MV-4-11 (cell line): ENCODE measurements at places on chromosomes 12 and 14.

- DNase-seq: peak; percentile 74
These were observed 140.8 kb downstream of the DAD1 start for GRCh38 chr14:22448035-22448904.

GRCh38 chr14:101481557-101481956 is 79.7 kb upstream of the DIO3 start:
- no peak for DNase-seq

GRCh38 chr12:26833743-26834490 is 923 bp upstream of the ITPR2 start:
- peak; percentile 69 for DNase-seq

DNA sequence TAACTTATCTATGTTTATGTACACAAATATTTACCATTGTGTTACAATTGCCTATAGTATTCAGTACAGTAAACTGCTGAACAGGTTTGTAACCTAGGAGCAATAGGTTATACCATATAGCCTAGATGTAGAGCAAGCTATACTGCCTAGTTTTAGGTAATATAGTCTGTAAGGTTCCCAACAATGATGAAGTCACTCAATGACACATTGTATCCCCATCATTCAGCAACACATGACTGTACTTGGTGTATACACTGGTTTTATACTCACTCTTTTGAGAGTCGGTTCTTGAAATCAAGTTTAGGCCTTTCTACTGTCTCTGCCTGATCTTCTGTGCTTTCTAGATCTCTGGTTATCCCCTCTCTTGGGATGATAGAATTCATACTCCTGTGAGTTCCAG is 5.5 kb downstream of the RNASE1 start:
- DNase-seq: no peak

DNA sequence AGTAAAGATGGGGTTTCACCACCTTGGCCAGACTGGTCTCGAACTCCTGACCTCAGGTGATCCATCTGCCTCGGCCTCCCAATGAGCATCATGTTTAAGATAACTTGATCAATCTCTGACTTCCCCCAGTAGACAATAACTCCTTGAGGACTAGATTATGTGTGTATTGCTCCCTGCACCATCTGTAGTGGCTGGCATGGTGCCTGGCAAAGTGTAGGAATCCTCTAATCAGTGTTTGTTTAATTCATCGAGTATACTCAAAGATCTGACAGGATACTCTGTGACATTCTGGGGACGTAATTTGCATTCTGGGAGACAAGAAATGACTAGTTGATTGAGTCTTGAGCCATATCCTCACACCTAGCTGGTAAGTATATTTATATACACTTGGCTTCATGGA is 873.5 kb upstream of the TMEM132C start:
- DNase-seq: no peak

DNA sequence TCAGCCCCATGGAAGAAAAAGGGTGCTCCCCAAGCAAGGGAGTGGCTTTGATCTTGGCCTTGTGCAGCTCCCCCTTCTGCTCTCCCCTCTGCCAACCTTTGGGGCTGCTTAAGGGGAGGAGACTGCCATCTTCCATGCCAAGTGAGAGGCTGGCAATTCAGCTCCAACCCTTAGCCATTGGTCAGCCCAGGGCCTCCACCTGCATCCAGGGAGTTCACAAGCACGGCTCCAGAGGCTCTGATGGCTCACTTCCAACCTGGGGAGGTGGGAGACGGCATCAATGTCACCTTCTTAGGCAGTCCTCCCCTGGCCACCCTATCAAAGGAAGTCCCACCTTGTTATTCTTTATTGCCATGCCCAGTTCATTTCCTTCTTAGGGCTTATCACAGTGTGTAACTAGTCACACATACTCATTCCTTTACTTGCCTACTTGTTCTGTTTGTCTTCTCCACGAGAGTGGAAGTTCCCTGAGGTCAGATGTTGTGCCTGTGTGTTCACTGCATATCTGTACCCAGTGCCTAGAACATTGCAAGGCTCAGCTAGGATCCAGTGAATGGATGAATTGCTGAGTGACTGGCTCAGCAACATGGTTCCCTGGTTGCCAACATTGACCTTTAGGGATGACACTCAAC is 5.0 kb downstream of the HDAC7 start:
- no peak for DNase-seq

GRCh38 chr14:58821421-58821820 is 183.7 kb downstream of the DACT1 start:
- DNase-seq: no peak

- no peak for DNase-seq
These were observed 112.7 kb downstream of the SLC16A7 start for GRCh38 chr12:59708484-59708883.

- DNase-seq: no peak
These were observed 40.5 kb downstream of the RPS29 start for GRCh38 chr14:49545716-49546115.

- DNase-seq: no peak
These were observed 8.0 kb upstream of the ACTN1 start for GRCh38 chr14:68986926-68987652.

DNA sequence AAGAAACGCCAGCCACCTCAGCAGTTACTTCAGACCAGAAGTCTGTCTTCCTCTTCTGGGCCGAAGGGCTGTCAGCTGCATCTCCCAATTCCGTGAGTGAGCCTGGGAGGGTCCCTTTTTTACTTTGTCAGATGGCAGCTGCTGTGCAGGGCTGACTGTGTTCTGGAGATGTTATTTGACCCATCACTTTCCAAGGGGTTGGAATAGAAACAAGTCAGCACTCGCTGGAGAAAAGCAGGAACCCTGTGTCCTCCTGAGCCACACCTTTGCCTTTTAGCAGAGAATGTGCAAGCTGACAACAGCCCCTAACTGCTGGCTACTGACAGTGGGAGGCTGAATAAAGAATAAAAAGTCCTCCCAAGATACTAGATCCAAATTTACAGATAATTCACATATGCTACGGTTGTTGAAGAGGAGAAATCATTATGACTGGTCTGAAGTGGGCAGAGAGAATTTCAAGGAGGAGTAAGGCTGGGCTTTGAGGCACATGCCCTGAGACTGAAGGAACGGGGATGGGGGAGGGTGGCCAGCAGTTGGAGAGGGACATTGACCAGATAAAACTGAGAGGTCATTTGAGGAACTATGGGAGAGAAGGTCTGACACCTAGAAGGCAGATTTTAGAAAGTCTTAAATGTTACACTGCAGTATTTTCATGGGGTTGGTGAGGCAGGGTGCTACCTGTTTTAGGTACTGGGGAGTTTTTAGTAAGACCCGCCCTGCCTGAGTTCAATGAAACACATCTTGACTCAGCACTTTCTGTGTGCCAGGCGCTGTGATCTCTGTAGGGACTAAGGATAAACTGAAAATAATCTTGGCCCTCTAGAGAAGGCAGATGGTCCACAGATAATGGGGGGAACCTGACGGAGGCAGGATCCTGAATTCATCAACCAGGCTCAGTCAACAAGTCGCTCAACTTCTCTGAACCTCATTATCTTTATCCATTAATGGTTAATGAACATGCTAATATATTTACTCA is 27.4 kb downstream of the FAM234B start:
- DNase-seq: no peak

GRCh38 chr14:52988139-52988538 is 37.3 kb upstream of the FERMT2 start:
- no peak for DNase-seq

- no peak for DNase-seq
These were observed 21.1 kb downstream of the OR10G3 start for GRCh38 chr14:21558703-21559170.

GRCh38 chr12:47768323-47768811 is 4.7 kb upstream of the SLC48A1 start:
- no peak for DNase-seq

- DNase-seq: no peak
These were observed 43.6 kb downstream of the FGD6 start for GRCh38 chr12:95173392-95174251.

- DNase-seq: no peak
These were observed 84.6 kb upstream of the CCDC196 start for GRCh38 chr14:66401449-66402095.

- DNase-seq: no peak
These were observed 4.3 kb upstream of the GZMH start for GRCh38 chr14:24613747-24614146.

- peak; percentile 62 for DNase-seq
These were observed 50.2 kb upstream of the SMCO2 start for GRCh38 chr12:27396216-27396815.

DNA sequence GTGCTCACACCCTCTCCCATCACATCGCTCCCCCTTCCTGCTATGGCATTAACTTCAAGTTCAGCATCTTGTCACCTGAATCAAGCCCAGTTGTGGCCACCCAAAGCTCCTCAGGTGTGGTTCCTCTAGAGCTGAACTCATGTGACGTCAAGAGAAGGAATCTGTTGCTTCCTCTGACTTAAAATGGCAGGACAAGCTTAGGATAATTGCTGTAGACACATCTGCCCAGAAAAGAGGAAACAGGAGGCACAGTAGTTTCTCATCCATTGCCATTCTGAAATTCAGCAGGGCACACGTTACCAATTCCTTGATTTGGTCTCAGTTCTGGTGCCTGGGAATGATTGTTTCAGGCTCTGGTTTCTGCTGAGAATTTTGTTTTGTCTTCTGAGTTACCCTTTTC is 52.1 kb downstream of the RCOR1 start:
- DNase-seq: peak; percentile 61

DNA sequence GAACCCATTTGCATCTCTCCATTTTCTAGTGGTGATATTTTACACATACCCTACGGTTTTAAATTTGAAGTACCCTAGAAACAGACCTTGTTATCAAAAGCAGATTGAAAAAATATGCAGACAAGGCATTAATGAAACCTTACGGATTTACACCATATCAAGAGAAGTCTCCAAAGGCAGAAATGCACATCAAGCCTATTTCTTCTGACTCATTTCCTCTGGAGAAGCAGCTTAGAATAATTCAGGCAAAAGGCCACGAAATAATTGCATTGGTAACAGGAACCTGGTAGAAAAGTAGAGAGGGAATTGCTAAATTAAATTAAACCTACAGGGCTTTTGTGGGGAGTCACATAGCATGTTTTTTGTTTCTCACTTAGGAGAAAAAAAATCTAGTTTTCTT is 34.7 kb downstream of the KICS2 start:
- DNase-seq: peak; percentile 19

DNA sequence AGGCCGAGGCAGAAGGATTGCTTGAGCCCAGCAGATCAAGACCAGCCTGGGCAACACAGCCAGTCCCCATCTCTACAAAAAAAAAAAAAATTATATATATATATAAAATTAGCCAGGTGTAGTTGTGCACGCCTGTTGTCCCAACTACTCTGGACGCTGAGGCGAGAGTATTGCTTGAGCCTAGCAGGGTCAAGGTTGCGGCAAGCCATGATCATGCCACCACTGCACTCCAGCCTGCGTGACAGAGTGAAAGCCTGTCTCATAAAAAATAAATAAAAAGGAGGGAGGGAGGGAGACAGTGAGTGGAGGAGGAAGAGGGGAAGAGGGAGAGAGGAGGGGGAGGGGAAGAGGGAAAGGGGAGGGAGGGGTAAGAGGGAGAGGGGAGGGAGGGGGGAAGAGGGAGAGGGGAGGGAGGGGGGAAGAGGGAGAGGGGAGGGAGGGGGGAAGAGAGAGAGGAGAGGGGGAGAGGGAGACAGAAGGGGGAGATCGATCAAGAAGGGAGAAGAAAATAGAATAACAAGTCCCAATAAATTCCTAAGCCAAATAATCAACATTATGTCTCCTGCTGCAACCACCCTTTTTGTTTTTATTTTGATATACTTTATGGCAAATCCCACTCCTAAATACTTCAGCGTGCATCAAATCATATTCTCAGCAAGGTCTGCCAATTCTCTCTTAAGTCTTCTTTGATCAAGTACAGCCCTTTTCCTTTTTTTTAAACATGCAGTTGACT is 163.9 kb downstream of the MED13L start:
- no peak for DNase-seq

GRCh38 chr14:26286081-26286912 is 311.5 kb downstream of the NOVA1 start:
- no peak for DNase-seq

DNA sequence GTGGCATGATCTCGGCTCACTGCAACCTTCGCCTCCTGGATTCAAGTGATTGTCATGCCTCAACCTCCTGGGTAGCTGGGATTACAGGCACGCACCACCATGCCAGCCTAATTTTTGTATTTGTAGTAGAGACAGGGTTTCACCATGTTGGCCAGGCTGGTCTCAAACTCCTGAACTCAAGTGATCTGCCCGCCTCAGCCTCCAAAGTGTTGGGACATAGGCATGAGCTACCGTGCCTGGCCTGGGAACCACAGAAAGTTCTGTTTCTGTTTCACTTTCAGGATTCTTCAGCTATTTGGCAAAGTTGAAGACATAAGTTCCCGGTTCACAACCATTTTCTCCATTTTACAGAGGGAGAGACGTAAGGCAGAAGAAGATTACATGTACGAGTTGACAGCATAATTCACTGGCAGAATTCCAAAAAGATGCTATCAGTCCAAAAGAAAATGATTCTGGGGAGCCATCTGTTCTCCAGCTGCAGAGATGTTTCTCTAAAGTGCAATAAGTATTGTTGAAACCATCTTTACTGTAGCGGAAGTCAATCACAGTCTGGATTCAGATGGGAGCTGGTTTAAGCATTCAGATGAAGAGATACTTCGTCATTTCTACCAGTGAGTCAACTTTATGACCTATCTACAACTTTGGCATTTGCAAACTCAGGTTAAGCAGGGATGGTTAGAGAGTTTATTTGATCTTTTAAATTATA is 8.1 kb upstream of the RNF34 start:
- DNase-seq: peak; percentile 87

- no peak for DNase-seq
These were observed 57.6 kb downstream of the EMP1 start for GRCh38 chr12:13253966-13254760.

GRCh38 chr12:15633201-15633600 is 156.0 kb downstream of the EPS8 start:
- DNase-seq: no peak

- no peak for DNase-seq
These were observed 5.8 kb upstream of the DYNC1H1 start for GRCh38 chr14:101958418-101959180.

GRCh38 chr14:103910262-103910935 is 17.9 kb upstream of the TDRD9 start:
- DNase-seq: peak; percentile 13

- DNase-seq: no peak
These were observed 371.9 kb downstream of the ATP23 start for GRCh38 chr12:58313091-58313855.

DNA sequence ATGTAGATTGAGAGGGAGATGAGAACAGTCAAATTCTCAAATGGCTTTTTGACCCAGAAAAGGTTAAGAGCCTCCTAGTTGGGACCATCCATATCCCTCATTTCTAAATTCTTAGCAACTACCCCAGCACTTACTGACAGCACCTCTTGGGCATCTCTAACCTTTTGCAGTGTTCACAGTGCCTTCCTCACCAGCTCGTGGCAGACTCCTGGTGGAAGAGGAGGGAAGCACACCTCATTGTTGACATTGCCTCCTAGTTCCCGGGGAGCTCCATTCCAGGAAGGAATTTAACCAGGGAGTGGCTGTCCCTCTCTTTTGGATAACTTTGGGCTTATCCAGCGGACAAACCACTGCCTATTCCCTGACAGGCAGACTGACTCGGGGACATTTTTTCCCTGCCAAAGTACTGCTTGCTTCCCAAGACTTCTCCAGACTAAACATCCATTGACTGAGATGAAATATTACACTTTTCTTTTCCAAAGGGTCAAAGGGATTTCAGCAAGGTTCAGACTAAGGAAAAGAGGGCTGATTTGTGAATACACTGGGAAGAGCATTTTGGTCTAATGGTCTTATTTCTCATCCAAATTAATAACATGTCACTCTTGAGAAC is 9.0 kb upstream of the OR6J1 start:
- DNase-seq: peak; percentile 55
